Stimulated activated CD8-positive, alpha-beta memory T cell treated with anti-CD3 and anti-CD28 coated beads, Interleukin-2, amount 100 ng/mL, for 1 hour (primary cell): ENCODE measurements at places on chromosomes 5 and 9.

GRCh38 chr9:114995681-114996221, 65.4 kb upstream of the TNFSF8 start:
- DNase-seq = no peak

- no peak for DNase-seq
These were observed 39.8 kb downstream of the ADRA1B start for GRCh38 chr5:159956074-159956473.

DNA sequence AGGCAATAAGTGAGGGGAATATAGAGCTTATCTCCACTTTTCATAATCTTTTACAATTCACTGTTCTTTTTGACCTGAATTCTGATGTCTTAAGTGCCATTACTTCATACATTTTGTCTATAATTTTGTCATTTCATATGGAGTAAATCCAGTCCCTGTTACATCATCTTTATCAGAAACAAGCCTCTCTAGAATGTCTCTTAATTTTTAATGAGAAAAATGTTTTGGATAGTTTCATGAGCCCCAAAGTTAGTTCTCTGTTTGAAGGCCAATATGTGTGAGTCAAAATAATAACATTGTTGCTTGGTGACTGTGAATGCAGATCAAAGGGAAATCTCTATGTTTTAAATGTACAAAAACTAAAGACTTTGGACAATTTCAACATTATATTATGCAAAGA, 329.6 kb upstream of the ARRDC3 start:
- no peak for DNase-seq

DNA sequence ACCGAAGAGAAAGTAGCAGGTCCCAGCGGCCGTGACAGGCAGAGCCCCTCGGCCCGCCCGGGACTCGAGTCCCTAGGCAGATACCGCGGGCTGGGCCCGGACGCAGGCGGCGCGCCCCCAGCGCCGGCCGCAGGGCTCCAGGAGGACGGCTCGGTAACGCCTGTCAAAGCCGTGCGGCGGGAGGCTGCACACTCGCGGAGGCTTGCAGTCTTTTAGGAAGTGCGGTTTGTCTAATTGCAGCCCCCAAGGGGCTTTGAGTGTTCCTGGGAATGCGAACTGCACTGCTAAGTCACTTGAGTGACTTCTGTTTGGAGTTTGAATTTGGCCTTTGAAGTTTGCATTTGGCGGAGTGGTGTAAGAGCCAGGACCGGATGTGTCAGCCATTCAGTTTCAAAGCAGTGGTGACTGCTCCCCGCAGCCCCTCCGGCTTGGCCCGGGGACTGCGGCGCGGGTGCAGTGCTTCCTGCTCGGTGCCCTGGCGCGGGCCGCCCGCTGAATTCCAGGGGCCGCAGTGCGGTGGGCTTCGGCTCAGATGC, 1.3 kb downstream of the MAP3K1 start:
- peak; percentile 22 for DNase-seq

DNA sequence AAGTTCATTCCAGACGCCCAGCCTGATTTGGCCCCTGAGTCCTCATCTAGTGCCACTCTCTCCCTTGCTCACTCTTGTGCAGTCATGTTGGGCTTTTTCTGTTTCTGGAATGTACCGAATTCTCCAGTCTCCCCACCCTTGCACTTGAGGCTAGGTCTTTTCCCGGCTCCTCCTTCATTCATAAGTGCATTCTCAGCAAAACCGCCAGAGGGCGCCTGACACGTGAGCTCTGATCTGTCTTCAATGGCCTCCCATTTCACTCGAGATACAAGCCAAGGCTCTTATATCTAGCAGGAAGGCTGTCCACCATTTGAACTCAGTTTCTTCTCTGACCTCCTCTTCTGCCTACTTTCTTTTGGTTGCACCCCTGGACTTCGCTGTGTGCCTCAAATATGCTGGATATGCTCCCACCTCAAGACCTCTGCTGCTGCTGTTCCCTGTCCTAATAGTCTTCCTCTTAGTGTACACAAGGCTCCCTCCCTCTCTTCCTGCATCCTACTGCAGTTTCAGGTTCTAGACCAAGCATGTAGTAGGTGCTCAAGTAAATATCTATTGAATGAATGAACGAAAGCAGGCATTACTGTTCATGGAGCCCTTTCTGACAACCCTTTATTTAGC, 568.1 kb upstream of the WWC1 start:
- DNase-seq = peak; percentile 27

DNA sequence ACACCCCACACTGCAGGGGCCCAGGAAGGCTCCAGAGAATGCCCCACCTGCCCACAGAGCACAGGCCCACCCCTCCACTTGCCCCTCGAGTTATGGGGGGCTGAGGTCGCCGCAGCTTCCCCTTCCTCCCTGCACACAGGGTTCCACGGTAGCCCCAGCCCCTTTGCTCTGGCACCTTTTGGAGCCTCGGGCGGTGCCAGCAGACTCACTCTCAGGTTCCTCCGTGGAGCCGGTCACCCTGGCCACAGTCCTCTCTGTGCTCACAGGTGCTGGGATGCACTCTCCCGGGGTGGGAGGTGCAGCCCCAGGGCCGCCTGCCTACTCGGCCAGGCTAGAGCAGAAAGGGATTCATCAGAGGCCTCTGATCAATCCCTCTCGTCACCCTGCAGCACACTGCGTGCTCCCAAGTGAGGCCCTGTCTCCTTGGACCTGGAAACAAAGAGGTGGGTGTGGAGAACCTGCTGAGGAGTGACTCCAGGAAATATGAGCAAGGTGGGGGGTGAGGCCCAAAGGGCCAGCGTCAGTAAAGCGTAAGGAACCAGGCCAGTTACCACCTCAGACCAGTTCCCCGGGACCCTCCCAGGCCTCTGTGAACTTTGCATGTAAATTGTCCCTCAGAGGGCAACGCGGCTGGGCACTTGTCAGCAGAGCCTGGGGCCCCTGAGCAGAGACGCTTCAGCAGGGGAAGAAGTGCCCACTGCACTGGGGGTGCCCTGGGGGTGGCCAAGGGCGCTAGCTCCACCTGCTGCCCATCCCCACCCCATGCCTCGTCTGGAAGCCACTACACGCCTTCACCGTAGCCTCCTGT, 167.8 kb downstream of the OLFM1 start:
- no peak for DNase-seq

DNA sequence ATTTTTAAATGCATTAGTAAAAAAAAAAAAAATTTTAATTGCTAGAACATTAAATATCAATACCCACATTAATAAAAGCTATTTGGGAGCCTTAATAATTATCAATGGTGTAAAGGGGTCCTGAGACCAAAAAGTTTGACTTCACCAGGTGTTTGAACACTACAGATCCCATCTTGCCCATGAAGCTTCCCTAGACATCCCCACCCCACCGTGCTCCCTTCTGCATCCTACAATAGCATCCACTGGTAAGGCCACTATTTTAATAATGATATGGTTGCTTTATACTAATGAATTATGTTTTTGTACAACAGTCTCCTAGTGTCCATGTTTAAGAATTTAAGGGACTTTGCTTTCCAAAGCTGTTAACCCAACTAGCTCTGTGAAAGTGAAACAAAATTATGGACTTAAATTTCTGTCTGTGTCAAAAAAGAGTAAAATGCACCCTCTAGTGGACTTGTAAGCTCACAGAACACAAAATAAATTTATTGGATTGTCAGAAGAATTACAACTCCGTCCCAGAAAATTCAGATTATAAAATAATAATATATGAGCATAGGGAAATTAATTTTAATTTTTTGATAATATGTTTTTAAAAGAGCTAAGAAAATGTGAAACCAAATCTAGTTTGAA, 76.0 kb downstream of the ARL15 start:
- no peak for DNase-seq

- no peak for DNase-seq
These were observed 305.1 kb downstream of the TRPM3 start for GRCh38 chr9:70816316-70816715.

DNA sequence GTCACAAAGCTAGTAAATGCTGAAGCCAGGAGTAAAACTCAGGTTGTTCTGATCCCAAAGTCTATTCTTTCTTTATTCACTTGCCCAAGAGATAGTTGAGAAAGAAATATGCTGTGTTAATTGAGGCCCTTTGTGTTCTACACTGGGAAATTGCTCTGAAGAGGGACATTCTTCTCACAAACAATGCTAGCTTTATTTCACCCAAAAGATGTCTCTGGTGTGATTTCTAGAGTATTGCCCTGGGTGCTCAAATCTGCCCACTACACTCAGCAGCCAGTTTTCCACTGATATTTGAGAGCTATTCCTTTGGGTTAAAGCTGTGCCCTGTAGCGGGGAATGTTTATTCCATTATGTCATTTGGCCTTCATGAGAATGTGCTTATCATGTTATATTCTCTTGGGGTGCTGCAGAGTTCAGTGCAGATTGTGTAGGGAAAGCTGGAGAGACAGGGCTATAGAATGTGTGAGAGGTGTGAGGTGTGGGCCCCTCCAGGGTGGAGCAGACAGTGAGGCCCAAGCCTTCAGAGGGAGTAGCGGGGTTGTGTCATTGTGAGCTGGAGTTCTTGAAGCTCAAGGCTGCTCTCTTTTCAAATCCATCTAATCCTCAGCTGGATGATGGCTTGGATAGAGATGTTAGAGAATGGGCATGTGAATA, 21.0 kb upstream of the C5orf63 start:
- no peak for DNase-seq

GRCh38 chr5:146475906-146476305, 28.8 kb downstream of the TCERG1 start:
- no peak for DNase-seq

DNA sequence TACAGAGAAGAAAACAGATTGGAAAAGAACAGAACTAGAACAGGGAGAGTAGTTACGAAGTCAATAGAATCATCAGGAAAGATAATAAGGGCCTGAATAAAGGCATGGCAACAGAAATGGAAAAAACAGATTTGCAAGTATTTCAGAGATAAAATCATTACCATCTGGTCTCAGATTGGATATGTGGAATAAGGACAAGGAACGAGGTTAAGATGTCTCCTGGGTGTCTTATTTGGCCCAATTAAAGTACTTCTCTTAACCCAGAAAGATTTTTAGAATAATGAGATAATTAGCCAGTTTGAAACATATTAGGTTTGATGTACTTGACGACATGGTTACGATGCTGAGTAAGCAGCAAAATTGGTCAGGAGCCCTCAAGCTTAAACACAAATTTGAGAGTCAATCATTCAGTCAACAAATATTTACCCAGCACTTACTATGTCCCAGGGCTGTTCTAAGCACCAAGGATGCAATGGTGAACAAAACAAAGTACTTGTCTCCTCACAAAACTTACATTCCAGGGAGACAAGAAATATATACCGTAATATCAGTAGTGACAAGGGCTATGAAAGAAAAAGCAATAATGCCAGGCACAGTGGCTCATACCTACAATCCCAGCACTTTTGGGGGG, 18.3 kb downstream of the RICTOR start:
- DNase-seq = no peak

GRCh38 chr5:36494841-36495601, 111.4 kb upstream of the SLC1A3 start:
- DNase-seq = no peak
